Stimulated activated CD4-positive, alpha-beta T cell treated with anti-CD3 and anti-CD28 coated beads, Interleukin-15, amount 100 ng/mL, for 1 hour (primary cell): ENCODE measurements at places on chromosomes 2 and 18.

DNA sequence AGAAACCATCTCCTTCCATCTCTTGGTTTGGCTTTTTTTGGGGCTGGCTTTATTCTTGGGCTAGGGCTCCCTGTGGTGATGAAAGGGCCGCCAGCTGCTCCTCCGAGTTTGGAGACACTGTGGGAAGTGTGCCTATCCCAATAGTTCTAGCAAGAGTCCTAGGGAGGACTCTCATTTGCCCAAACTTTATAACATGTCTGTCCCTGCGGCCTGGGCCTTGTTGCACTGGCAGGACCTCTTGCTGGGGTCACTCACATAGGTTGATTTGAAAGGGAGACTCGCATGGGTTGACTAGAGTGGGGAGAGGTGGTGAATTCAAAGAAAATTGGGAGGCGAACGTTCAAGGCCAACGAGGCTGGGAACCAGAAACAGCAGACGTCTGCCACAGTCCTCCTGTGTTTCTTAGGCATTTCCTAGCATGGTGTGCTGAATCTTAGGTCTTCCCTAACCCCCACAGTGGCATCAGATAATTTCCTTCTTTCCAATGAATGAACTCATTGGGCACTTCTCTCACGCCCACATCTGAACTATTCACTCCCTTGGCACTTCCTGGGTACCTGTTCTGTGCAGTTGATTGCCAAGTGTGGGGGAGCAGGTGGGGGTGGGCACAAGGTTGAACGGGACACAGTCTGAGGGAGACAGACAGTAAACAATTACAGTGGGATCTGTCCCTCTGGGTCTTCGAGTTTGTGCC, 26.8 kb downstream of the NIFK start:
- DNase-seq: no peak

GRCh38 chr2:193703411-193703810, 1508.7 kb upstream of the TMEFF2 start:
- no peak for DNase-seq

DNA sequence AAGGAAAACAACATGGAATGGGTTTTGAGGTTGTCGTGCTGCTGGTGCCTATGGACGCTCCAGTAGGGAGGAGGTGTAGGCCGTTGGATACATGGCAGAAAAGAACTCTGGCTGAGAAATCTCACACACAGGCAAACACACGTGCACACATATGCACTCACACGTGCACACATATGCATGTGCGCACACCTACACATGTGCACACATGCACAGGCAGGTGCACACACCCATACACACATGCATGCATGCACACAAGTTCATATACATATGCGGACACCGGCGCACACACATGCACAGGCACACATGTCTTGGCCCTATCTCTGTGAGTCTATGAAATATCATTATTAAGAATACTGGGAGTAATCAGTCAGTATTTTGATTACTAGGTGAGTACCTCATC, 150.4 kb downstream of the LRRC30 start:
- DNase-seq: no peak

- no peak for DNase-seq
Observed at GRCh38 chr18:5974696-5975095, 79.4 kb upstream of the TMEM200C start.

GRCh38 chr2:99032786-99033185, 96.8 kb upstream of the CRACDL start:
- no peak for DNase-seq

DNA sequence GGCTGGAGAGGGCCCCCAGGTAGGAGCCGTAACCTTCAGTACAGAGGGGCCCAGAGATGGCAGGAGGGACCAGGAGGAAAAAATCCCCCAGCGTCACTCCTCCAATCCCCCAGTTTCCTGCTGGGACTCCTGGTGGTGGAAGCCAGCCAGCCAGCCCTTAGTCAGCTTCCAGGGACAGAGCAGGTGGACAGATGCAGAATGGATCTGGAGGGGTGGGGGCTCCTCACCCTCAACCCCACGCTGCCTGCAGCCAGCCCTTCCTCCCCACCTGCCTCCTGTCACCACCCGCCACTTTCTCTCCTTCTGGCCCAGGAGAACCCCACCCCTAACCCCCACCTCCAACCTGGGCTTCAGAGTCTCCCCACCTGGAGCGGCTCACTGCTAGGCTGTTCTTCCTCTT, 21.1 kb downstream of the EMX1 start:
- no peak for DNase-seq
